ENCODE measurements at places on chromosomes 7 and 10.
A peak's percentile ranks its signal among the peaks of the same experiment; 100 is the strongest.

GRCh38 chr7:37201003-37201875 lies 247.4 kb downstream of the ELMO1 start:
- peak; percentile 83 for DNase-seq

- DNase-seq = peak; percentile 44
Observed at GRCh38 chr7:64879086-64879730, 23.9 kb upstream of the ZNF273 start.

- no peak for DNase-seq
Observed at GRCh38 chr10:52940921-52941320, 168.3 kb upstream of the MBL2 start.

GRCh38 chr10:129838794-129839193 lies 125.3 kb downstream of the EBF3 start:
- no peak for DNase-seq

GRCh38 chr7:30934225-30934624 lies 22.6 kb downstream of the AQP1 start:
- no peak for DNase-seq

DNA sequence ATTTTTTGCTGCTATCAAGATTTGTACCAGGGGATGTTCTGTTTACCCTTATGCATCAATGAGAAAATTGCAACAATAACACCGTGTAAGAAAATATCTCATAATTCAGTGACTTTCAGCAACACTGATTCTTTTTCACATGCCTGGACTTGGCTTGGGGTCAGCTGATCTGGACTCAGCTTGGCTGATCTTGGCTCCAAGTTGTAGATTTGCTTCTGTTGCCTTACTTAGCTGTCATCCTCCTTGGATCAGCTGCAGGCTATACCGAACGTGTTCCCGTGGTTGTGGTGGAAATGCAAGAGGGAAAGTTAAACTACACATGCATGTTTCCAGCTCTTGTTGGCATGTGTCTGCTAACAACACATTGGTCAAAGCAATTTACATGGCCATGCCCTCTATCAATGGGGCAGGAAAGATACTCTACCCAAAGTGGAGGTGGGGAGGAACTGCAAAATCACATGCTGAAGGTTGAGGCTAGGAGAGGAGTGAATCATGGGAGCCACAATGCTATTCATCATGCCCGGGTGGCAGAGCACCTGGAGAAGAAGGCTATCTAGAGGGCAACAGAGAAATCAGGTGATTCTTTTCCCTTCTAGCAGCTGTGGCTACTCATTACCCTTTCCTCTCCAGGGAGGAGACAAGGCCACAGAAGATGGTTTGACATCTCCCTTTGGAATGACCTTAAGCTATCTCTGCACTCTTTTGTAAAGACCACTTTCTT lies 1276.3 kb upstream of the AUTS2 start:
- no peak for DNase-seq

- no peak for DNase-seq
Observed at GRCh38 chr7:40401406-40401805, 266.6 kb downstream of the SUGCT start.

DNA sequence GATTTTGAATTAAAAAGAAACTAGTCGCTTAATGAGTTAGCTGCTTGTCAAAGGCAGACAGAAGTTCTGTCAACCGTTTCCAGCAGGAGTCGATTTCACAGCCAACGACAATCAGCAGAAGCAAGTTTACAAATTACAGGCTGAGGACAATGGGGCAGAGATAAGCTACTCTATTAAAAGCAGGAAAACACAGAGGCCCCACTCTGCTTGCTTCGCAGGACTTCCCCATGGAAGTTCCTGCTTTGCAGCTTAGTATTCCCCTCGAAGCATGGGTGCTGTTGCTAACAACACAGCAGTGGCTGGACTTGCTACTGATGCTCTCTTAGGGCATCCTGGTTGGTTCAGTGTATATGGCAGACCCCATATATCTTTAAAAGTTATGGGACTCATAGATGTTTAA lies 50.8 kb upstream of the KLF6 start:
- DNase-seq = no peak

DNA sequence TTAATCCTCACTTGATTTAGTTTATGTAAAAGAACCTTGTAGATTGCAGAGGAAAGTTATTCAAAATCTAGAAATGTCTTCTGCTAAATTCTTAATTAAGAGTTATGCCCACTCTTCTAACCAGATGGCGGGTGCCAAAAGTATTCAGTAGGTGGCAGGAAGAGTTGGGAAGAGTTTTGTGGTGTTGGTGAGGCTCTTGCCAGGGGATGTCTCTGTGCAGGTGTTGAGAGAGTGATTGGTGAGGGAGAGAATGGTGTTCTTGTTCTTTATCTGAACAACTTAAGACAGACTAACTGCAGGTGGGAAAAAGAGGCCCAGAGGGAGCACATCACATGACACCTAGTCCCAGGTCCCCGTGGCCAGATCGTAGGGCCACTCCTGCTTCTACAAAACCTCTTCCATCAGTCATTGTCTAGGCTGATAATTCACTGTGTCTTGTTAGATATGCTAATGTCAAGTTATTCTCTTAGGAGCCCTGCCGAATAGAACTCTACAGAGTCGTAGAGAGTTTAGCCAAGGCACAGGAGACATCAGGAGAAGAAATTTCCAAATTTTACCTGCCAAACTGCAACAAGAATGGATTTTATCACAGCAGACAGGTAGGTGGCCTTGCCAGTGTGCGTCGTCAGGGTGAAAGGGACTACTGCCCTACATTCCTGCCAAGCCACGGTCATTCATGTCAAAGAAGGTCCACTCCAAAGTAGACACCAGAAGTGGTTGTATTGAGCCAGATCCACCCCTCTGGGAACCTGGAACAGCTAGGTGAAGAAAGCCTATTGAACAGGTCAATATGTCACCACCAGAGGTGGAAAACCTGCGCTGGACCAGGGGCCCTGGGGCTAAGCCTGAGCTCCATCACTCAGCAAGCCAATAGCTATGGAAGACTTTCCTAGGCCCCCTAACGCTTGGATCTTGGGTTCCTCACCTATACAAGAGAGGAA lies 3.4 kb downstream of the IGFBP1 start:
- DNase-seq = no peak

DNA sequence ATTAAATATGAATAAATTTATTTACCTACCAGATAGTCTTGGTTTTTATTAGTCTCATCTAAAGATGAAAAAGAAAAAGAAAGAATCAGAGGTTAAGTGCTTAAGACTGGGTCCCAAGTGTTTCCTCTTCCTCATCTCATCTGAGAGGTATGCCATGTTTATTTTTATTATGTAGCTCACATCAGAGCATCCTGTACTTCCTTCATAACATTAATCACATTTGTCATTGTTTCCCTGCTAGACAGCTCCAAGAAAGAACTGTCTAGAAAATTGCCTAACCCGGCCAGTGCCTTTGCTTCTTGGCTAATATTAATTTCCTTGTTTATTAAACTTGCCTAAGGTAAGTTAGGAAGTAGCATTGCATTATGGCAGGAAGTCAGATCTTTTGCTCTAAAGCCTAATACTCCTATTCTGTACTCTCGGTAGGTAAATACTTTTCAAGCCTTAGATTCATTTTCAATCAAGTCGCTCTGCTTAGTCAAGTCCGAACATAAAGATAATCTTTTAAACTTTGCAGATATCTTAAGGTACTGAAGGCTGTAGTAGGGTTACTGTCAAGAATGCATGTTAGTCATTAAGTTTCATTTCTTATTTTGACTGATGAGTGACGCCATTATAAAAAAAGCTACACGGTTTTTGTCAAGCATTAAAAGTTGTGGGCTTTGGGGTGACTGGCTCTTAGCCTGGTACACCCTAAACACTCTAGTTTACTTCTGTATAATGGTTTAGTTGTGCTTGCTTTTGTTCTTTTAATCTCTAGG lies 47.4 kb downstream of the ZMYND11 start:
- DNase-seq = no peak

DNA sequence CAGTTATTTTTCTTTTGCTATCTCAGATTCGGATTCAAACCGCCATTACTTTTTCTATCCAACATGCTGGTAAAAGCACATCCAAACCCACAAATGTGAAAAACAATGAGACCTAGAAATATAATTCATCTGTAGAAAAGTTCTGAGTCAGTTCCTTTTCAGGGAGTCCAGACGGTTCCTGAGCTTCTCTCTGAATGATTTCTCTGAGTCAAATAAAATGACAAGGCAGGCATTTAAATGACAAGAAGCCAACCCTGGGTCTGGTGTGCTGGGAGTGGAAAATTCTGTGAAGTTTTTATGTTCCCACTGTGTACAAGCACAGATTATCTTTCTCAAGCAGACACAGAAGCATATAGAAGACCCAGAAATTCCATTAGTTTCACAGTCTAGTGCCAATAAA lies 96.3 kb upstream of the ANKRD1 start:
- DNase-seq = no peak

DNA sequence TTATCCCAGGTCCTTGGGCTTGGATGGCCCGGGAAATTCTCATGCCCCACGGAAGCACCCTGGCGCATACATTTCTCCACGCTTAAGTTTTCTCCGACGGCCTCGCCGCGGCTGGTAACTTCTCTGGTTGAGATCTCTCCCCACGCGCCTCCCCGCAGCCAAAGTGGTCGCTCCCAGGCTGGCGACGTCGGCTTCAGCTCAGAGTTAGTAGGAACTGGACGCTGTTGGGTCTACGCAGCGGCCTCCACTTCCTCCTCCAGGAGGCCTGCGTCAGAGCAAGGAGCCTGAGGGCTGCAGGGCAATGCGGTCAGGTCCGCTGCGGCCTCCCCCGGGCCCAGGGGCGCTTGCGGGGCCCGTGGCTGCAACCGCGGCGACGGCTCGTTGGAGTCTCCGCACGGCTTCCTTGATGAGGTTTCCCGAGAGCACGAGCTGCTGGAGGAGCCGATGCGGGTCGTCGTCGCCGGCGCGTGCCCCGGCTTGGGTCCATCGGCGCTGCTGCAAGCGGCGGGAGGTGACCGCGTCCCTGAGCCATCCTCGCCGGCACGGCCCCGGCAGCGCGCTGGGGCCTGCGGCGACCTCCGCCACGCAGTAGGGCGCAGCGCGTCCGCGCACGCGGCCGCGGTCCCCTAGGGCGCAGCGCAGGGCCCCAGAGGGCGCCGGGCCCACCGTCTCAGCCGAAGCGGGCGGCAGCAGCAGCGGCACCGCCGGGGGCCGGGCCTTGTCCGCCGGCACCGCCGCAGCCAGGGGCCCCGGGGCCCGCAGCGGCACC lies 744 bp downstream of the FRAT2 start:
- peak; percentile 94 for DNase-seq

DNA sequence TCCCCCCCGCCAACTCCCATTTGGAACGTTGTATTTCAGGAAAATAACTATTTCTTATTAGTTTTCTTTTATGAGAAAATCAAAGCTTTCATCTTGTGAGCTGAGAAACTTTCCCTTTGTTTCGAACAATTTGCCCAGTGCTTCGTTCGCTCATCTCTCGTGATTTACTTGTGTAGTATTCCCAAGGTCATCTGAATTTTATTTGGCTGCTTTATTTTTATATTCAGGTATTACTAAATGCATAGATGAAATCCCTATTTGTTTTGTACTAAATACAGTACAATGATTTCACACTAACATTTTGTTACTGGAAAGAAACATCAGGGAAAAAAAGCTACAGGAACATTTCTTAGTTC lies 12.0 kb upstream of the EBLN1 start:
- no peak for DNase-seq

DNA sequence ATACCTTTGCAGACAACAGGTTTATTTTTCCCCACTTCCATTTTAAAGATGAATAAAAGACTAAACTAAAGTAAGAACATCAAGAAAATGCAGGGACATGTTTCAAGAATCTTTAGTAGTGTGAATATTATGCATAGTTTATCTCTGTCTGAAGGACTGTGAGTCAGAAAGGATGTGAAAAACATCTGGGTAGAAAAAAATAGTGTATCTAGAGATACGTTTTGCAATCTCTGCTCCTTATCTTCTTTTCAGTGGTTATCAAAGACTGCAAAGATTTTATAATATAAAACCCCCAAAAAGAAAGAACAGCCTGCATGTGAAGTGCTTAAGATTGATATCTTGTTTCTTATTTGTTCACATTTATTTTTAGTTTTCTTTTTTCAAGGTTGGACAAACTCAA lies 101.9 kb upstream of the ARHGAP21 start:
- DNase-seq = no peak

GRCh38 chr7:151454932-151455530 lies 15.1 kb upstream of the CRYGN start:
- no peak for DNase-seq

DNA sequence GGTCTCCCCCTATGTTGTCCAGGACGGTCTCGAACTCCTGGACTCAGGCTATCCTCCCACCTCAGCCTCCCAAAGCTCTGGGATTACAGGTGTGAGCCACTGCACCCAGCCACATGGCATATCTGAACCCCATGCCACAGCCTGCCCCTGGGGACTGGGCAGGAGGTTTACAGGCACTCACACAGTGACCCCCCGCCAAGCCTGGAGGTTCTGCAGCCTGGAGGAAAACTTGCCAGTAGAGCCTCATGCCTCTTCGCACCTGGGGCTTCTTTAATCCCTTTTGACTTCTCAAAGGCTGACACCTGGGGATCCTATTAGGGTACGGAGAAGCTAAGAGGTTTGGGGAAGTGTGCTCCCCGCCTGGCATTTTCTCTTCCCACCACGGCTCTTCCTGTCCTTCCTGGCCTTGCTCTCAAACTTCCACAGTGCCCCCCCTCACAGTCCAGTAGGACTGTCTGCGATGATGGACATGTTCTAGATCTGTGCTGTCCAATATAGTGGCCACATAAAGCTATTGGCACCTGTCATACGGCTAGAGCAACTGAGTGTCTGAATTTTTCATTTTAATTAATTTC lies 11.4 kb upstream of the KCP start:
- no peak for DNase-seq

DNA sequence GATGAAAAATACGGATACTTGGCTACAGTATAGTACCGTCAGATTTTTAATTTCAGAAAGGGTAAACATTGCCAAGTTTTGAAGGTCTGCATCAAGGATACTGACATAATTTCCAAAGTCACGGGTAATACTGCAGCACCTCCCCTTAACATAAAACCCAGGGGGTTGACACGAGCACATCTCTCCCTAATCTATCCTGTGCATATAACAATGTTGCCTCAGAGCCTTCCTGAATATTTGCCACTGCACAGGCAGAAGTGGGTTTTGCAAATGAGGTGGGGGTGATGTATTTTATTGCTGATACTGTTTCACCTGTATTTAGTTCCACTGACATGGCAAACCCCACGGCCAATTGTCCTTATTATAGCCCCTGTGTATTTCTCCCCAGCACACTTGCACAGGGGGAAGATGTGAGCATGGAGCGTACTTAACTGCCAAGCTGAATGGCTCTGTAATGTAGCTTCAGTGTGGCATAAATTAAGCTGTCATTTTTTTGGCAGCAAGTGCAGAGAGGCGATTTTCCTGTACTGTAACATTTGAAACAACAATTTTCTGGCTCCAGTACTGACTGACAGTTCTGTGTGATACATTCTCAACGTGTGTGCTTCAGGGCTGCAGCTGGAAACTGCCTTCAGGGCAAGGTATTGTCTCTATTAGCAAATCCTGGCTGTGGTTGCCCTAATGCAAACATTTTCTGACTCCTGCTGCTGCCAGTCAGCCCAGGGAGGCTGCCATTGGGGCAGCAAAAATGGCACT lies 299.6 kb upstream of the SP4 start:
- DNase-seq = no peak

GRCh38 chr7:19530852-19531251 lies 178.0 kb downstream of the POLR1F start:
- no peak for DNase-seq
